ENCODE measurements at places on chromosomes 4 and X.

DNA sequence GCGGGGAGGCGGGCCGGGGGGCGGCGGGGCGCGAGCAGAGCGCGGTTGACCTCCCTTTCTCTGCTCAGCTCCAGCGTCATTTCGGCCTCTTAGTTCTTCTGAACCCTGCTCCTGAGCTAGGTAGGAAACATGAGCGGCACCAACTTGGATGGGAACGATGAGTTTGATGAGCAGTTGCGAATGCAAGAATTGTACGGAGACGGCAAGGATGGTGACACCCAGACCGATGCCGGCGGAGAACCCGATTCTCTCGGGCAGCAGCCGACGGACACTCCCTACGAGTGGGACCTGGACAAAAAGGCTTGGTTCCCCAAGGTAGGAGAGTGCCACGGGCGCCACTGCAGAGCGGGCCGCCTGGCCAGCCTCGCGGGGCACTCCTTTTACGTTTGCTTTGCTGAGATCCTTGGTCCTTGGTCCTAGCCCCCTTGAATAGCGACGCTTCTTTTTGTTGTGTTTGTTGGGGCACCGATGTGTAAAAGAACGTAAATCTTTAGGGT lies at the start of gene HTATSF1:
Gene HTATSF1 (plus strand): TSS at position 37 of the 497 bp plus-strand sequence. CDS start 93 bp downstream, at position 130.
- DNase-seq, result no peak

- no peak for DNase-seq
Measured at GRCh38 chr4:94960708-94961107, 203.0 kb downstream of the BMPR1B start.

GRCh38 chr4:3043282-3044020 lies 30.9 kb downstream of the HTT-AS start:
- no peak for DNase-seq

DNA sequence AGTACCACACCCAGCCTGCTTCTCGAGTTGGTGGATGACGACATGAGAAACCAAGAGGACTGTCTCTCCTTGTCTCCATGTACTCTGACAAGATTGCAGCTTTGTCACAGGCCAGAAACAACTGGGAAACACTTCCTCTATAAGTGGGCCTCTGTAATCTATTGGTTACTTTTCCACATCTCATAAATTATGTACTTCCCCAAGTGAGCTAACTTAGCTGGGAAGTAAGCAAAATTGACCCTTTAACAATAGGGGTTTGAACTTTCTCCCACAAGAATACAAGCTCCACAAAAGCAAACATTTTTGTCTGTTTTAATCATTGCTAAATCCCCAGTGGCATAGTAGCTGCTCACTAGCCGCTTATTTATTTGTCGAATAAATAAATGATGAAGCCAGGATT lies 14.1 kb upstream of the USO1 start:
- DNase-seq, result no peak

DNA sequence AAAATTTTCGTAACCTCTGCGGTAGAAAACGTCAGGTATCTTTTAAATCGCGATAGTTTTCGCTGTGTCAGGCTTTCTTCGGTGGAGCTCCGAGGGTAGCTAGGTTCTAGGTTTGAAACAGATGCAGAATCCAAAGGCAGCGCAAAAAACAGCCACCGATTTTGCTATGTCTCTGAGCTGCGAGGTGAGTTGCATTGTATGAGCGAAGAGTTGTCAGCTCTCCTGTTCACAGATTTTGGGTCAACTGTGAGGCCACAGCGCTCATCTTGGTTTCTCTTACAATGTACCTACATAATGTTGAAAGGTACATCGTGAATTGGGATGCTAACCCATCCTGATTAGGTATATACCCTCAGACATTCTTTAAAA lies 486 bp downstream of the CLCN3 start:
- DNase-seq, result peak; percentile 24

DNA sequence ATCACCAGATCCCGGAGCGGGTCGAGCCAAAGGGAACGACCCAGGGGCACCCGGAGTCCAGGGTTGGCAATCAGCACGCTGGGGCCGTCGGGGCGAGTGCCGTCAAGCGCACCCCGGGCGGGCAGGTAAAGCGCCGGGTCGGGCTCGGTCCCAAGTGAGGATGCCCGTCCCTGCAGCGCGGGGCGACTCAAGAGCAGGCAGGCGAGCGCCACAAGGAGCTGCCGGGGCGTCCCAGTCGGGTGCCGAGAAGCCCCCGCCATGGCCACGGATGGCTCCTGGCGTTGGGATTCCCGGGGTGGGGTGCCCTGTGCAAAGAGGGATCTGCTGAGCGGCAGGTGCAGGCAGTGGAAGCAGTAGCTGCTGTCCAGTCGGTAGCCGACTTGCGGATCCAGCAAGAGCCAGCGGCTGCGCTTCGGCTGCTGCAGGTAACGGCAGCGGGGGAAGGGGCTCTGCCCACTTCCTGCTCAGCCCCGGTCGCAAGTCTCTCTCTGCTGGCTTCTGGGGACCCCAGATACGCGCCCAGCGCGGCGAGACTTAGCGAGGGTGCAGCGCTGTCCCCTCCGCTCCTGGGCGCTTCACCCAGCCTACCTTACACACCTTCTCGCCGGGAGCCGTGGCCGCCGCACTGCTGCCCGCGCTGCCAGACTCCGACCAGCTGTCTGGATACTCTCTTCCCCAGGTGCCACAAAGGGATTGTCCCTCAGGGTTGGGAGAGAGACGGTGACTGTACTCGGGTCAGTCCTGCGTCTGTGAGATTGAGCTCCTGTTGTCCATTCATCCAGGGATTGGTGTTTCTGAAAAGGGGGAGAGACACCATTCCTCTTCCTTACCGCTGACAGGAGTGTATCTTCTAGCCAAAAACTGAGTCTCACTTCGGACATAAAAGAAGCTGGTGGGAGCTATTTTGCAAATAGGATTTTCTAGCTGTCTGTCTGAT lies at the start of gene FREM3:
Gene FREM3 (minus strand): TSS at position 260 of the 937 bp plus-strand sequence. CDS start 0 bp downstream, at position 260.
- no peak for DNase-seq

GRCh38 chr4:14800977-14801376 lies 201.3 kb upstream of the CPEB2 start:
- no peak for DNase-seq

DNA sequence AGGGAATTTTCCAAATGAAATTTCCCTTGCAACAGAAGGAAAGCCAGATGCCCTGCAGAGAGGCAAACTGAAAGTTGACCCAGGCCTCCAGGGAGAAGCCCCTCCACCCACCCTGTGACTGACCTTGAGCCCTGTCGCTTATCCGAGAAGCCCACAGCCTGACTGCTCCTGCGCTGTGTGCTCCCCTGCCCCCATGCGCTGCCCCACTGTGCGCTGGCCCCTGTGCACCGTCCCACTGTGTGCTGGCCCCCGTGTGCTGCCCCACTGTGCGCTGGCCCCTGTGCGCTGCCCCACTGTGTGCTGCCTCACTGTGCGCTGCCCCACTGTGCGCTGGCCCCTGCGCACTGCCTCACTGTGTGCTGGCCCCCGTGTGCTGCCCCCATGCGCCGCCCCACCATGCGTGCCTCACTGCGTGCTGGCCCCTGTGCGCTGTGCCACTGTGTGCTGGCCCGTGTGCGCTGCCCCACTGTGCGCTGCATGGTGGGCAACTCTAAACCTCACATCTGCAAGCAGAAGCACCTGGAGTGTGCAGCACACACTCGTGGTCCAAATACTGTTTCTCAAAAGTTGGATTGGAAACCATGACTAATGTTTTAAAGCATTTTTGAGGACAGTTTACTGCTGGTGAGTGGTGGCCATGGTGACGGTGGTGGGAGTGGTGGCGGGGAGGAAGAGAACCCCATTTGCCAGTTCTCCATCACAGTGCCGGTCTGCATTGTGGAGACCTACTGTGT lies 8.3 kb upstream of the GRPEL1 start:
- no peak for DNase-seq

DNA sequence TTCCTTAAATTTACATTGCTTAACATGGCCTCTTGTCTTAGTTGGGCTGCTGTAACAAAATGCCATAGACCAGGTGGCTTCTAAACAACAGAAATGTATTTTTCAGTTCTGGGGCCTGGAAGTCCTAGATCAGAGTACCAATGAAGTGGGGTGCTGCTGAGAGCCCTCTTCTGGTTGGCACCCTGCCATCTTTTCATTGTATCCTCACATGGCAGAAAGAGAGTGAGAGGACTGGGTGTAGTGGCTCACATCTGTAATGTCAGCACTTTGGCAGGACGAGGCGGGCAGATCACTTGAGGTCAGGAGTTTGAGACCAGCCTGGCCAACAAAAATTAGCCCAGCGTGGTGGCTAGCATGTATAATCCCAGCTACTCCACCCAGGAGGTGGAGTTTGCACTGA lies 12.0 kb upstream of the KLB start:
- no peak for DNase-seq

- DNase-seq, result no peak
Measured at GRCh38 chr4:88802585-88803286, 105.1 kb upstream of the NAP1L5 start.

GRCh38 chrX:106726485-106727437 lies at the start of gene RNF128:
RNF128 (plus strand) TSS chrX:106726701; CDS start chrX:106726914, 213 bp downstream.
- DNase-seq, result peak; percentile 57

- no peak for DNase-seq
Measured at GRCh38 chr4:17188125-17188524, 289.7 kb upstream of the LDB2 start.

GRCh38 chrX:9888953-9889470 lies 78.1 kb upstream of the CLDN34 start:
- no peak for DNase-seq

DNA sequence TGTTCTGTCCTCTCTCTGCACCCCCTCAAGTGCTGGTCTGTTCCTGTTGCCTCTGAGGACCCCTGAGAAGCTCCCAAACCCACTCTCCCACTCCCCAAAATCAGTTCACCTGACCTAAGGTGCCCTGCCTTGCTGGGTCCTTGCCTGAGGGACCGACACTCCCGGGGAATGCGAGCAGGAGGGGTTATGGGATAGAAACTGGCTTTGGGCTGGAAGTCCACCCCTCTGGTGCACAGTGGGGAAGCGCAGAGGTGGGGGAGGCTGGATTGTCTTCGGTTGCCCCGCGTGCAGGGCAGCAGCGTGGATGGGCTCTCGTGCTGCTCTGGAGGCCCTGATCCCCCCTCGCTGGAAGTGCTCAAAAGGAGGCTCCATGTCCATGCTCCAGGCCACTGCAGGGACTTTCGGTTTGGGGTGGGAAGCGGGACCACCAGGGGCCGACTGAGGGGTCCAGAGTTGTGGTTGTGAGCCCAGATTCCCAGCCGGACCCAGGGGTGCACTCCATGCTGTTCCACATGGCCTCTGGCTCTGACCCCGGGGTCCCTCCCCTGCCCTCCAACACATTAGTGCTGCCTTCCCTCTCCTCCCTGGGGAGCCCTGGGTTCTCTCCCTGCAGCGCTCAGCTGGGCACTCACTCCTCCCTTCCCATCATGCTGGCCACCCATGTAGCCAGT lies 7.6 kb downstream of the SORCS2 start:
- DNase-seq, result no peak
